Activated naive CD8-positive, alpha-beta T cell treated with anti-CD3 and anti-CD28 coated beads, Interleukin-2, amount 50 U/mL, for 16 hours (primary cell): ENCODE measurements at places on chromosomes 11 and 22.

DNA sequence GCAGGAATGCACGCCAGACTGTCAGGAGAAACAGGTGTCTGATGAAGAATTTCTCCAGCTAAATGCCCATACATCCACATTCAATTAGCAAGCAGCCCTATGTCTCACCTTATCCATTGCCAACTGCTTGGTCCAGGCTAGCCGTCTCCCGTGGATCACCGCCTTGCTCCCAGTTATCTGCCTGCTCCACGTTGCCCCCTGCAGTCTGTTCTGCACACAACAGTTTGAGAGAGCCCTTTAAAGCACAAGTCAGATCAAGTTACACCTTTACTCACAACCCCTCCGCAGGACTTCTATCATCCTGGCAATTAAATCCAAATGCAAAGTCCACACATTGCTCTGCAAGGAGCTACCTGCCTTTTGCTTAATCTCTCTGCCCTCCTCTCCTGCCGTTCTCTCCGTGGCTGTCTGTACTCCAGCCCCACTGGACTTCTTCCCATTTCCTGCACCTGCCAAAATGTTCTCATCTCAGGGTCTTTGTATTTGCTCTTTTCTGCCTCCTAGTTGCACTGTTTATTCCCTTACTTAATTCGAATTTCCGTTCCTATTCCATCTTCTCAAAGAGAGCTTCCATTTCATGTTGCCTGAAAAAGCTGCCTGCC lies 185.3 kb upstream of the LARGE1 start:
- DNase-seq, result no peak

GRCh38 chr11:67054836-67055523 lies 1.7 kb upstream of the RHOD start:
- DNase-seq, result no peak

DNA sequence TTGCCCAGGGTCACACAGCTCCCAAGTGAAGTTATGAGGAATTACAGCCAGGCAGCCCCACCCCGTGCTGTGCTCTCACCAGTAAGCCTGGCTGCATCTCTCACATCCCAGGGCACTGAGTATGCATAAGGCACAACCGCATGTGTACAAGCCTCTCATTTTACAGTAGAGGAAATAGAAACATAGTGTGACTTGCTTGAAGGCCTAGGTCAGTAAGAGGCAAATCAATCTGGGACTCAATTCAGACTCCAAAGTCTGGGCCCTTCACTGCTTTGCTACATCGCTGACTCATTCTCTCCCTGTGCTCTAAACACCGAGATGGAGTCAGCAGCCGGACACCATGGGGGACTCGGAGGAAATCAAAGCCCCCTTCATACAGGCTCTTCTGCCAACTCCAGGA lies 7.9 kb downstream of the ABTB2 start:
- DNase-seq, result no peak

- DNase-seq, result no peak
Observed at GRCh38 chr11:96160732-96161306, 182.2 kb downstream of the MAML2 start.

DNA sequence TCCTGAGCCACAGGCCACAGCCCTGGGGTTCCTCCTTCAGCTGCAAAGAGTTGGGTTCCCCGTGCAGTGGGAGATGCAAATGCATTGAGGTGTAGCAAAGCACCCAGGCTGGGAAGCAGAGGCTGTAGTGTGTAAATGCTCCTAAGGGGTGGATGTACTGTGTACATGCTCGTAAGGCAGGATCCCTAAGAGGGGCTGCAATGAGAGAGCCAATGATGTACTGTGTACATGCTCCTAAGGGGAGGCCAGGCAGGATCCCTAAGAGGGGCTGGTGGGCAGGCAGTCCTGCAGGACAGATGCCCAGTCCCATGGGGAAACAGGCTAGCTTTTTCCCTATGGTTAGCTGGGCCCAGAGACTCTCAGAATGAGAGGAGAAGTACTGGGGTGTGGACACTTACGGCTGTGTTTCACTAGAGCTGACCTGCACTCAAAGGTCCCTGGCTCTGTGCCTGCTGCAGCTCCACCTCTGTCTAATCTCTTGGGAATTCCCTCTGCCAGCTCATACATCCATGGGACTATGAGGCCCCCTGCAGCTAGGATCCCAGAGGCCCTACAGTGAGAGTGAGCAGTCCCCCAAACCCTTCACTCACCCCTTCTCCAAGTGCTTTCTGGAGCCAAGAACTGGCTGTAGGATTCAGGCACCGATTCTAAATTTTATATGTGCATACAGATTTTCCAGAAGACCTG lies 261.9 kb upstream of the LUZP2 start:
- DNase-seq, result no peak

DNA sequence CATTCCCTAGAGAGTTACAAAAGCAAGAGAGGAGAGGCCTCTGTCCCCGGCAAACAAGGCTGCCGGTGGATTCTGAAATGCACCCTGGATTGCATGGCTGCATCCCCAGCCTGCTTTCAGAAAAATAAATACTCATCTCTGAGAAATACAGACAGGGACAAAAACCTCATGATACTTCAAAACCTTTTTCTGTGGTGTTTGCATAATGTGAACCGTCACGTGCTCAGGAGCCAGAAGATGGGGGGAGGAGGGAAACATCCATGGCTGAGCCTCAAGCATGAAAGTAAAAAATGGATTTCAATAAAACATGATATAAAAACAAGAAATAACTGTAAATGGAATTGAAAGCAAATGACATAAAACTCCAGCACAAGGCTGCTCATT lies 198.5 kb upstream of the NCAM1 start:
- DNase-seq, result no peak

GRCh38 chr11:9138133-9138453 lies 46.7 kb upstream of the SCUBE2 start:
- DNase-seq, result no peak

DNA sequence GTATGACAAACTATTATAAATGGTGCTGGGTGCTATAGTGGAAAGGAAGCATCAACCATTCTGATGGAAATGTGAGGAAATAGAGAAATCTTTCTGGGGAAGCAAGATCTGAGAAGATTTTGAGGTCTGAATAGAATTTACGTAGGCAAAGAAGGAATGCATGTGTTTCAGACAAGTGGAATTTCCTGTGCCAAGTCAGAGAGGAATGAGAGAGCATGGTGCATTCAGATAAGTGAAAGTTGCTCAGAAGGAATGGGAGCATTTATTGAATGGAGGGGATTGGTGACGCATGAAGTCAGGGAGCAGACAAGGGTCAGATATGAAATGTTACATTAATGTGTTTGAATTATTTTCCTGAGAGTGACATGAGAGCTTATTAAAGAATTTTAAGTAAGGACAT lies 725.5 kb downstream of the METTL15 start:
- DNase-seq, result no peak

DNA sequence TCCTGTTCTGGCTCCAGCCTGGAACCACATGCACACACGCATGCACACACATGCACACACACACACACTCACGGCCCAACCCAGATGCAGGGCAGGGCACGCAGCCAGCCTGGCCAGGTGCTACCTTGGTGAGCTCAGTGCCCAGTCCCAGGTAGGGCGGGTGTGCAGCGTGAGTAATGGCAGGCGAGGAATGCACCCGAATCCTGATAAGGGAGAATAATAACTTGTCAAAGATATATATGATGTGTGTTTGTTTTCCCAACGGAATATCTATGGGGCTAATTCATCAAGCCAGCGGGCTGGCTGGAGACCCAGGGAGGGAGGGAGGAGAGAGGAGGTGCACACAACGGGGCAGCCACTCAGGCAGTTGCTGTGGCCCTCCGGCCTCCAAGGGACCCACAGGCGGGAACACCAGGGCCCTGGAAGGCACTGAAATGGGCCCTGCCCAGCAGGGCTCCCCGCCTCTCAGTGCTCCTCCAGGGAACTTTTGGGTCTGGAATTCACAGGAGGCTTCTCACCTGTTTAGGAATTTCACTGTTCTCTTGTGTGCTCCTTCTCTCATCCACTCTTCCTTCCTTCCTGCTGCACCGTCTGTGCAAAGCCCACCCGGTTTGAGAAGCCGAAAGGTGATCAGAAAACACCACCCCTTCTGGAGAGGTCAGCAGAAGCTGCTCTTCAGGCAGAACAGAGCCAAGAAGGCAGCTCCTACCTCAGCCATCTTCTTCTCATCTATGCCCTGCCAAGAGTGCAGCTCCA lies 79.0 kb downstream of the BUD13 start:
- DNase-seq, result no peak

- no peak for DNase-seq
Observed at GRCh38 chr11:46528445-46529094, 65.3 kb downstream of the AMBRA1 start.

DNA sequence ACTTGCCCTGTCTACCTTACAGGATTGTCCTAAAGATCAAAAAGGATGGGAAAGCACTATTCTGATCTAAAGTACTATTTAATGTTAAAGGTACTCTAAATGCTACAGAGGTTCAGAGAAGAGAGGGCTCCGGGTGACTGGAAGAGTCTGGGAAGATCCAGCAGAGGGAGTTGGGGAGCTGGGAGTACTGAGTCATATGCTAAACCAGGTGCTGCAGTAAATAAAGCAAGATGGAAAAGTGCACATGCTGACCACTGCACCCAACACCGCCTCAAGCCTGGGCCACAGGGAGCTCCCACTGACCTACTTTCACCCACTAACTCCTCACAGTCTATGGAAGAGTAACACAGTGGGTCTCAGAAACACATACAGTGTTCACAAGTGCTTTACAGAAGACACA lies 49.3 kb downstream of the WT1 start:
- no peak for DNase-seq

DNA sequence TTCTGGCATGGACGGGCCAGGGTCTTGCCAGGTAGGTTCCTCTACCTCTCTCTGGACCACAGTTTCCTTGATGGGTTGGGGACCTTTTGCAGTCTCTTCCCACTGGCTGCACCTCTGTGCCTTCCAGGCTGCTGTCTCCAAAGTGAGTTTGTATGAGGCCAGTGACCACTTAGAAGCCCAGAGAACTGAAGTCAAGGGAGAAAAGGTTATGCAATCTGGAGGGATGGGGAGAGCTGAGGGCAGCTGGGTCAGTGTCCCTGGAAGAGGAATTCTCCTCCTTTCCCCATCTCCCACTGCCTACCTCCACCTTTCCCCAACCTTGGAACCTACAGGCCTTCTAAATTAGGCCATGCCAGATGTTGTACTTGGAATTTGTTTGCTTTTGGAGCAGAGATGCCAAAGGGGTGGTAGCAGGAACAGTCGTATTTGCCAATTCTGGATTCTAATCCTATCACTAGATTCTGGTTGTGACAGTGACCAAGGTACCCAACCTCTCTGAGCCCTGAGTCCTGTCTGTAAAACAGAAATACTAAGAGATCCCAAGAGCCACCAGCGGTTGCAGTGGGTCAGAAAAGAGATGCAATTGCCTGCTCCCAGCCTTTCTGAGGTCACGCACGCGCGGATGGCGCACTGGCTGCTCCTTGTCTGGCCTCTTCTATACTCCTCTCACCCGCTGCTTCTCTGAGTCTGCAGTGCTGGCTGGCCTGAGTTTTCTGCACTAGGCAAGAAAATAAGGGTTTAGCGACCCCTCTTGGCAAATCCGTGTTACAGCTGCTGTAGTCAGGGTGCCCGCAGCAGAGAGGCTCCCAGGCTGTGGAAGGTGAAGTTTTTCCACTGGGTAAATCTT lies 10.7 kb upstream of the ACCSL start:
- no peak for DNase-seq

DNA sequence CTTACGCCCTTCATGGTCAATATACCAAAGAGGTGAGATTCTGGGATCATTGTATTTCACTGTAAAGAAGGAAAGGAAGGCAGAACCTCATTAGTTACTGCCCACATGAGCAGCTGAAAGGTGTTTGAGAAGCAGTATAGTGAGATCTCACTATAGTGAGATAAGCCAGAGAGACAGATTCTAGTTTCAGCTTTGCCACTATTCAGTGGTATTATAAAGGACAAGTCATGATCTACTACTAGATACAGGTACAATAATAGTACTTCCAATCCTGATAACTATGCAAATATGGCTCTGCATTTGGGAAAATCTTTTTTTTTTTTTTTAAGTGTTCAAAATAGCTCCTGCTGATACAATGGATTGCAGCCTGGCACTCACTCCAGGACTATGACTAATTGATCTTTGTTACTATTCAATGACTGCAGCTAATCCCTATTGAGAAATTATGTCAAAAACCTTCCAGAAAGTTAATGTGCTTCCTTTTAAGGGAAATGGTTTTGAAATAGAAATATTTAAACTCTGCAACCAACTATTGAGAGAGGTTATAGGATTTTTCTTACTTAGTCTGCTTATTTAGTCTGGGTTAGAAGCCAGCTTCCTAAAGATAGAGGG lies 8.3 kb upstream of the DLAT start:
- no peak for DNase-seq

DNA sequence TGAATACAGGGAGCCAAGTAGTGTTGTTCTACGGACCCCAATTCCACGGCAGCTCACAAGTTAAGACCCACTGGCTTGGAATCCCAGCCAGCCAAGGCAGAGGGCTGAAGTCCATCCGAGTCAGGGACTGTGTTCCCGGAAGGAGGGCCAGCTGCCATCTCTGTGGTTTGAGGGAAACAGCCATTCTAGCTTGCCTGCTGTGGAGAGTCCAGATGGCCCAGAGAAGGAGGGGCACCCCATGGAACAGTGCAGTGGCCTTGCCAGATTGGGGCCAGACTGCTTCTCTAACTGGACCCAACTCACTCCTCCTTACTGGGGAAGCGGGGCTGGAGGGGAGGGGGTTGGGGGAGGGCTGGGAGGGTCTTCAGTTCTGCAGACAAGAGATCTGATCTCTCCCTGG lies 156.4 kb downstream of the FAM181B start:
- DNase-seq, result no peak

DNA sequence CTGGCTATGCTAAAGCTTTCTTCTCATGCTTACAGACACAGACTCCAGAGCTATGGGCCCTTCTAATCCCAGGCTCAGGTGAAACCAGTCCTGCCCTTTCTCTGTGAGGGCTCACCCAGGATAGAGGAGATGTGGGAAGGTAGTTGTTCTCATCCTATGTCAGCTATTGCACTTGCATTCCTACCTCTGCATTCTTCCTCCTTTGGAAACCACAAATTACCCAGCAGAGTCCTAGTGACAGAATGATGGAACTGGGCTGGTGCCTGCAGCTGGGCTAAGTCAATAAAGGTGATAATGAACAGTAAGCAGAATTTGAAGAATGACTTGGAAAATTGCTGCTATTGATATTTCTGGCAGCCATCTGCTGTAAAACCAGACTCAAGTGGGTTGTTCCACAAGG lies 560.0 kb downstream of the TMEM135 start:
- no peak for DNase-seq

DNA sequence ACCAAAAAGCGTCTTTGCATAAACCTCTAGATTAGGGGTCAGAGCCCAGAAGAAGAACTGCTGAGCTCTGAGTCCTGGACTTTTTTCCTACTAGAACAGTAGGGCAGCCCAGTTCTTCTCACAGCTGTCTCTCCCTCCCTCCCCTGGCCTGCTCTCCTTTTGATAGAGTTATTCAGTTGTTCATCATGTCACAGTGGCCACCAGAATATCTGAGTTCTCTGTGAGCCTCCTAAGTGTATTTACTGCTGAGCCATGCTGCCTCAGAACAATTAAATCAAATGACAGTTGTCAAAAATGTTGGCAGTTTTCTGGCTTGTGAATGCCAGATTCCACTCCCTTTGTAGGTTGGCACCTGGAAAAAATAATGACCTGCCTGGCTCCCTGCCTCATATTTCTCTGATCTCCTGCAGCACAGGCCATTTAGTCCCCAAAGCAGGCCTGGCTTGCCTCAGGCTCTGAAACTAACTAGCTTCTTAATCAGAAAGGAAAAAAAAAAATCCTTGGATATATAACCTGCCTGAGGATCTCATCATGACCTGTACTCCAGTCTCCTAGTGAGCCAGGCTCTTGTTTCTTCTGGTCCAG lies 377.4 kb upstream of the LARGE1 start:
- no peak for DNase-seq
